NCI-H2029 treated with DMSO at 0.1 percent for 48 hours (cell line): ENCODE measurements at places on chromosomes 4 and X.

- DNase-seq = no peak
These were observed at the start of gene HTRA3 for GRCh38 chr4:8269535-8270417. TSS of gene HTRA3 (plus strand) at chr4:8269754. CDS start at chr4:8269969, 215 bp downstream.

DNA sequence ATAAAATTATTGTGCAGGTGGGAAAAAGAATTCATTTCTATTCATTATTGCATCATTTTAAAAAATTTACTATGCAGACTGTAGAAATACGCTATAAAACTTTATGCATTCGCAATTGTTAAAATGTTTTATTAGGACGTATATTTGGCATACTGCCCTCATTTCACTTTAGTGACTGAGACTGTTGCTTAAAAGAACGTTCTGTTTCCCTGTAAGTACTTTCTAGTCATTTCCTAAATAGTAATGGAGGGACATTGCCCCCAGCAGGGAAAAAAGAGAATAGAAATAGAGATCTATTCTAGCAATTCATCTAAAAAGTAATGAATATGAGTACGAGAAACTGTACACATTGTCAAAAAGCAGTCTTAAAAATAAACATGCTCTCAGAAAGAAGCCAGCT, 1295.8 kb upstream of the TENM3 start:
- no peak for DNase-seq

DNA sequence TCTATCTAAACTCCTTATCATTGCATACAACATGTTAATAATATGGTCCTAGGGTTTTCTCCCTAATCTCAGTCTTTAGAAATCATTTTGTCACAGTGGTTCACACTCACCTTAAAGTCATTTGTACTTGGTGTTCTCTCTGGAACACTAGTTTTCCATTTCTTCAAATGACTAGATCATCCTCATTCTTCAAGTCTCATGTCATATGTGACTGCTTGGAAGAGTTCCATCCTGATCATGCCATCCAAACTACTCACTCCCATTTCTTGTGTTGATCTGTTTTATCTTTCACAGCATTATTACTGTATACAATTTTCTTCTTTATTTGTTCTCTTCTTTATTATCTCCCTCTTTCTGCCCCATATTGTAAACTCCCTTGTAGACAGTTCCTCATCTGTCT, 66.5 kb downstream of the HTR2C start:
- no peak for DNase-seq

GRCh38 chrX:130726661-130727060, 176.3 kb downstream of the ENOX2 start:
- DNase-seq = no peak

- DNase-seq = no peak
These were observed 51.5 kb downstream of the IL1RAPL1 start for GRCh38 chrX:28638775-28639174.

GRCh38 chr4:143486314-143486713, 27.2 kb upstream of the SMARCA5 start:
- DNase-seq = no peak

- DNase-seq = no peak
These were observed 261.5 kb upstream of the IGFBP7 start for GRCh38 chr4:57371671-57372070.

- DNase-seq = no peak
These were observed 391.0 kb downstream of the SPRY1 start for GRCh38 chr4:123787512-123788080.

- DNase-seq = no peak
These were observed 10.3 kb downstream of the MRPL1 start for GRCh38 chr4:77872723-77873445.

GRCh38 chr4:76518241-76518640, 83.2 kb downstream of the SHROOM3 start:
- no peak for DNase-seq

- no peak for DNase-seq
These were observed 67.7 kb upstream of the HMX1 start for GRCh38 chr4:8939160-8939839.

DNA sequence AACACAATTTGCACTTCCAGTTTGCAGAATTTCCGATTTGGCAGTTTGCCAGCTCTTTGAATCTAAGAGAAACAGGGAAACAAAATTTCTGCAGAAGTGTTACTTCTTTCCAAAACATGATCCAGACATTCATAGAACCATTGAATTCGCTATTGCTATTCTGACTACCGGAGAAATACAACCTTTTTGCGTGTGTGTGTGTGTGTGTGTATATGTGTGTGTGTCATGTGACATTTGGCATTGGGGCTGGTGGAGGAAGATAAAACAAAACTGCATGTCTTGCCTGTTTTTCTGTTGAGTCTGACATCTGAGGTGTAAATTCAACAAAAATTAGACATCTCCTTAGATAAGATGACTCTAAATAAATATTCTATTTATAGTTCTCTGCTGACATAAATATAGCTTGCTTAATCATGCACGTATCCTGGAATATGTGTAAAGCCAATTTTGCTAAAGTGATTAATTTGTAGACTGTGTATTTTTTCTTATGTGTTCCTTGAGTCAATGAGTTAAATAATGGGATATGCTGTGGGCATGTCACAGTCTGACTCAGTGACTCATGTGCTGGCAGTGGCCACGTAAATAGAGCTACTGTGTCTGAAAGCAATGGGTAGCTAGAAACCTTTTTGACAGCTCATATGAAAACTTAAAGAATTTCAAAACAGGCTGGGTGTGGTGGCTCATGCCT, 98.9 kb downstream of the HPGD start:
- no peak for DNase-seq

DNA sequence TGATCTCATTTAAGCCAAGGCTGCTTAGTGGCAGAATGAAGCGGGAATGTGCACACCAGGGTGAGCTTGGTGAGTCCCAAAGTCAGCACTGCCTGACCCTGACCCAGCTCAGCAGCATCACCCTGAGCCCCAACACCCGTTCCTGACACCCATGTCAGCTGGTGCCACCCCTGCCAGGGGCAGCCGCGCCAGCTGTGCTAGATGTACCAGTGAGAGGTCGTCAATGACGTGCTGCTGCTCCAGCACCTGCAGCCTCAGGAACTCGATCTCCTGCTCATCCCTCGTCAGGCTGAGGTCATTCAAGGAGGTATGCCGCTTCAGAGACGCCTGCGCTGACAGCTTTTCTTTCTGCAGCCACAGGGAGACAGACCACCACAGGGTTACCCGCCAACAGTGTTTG, 61.7 kb upstream of the C4orf50 start:
- no peak for DNase-seq

GRCh38 chr4:81757691-81758090, 286.0 kb upstream of the RASGEF1B start:
- DNase-seq = peak; percentile 82

- DNase-seq = no peak
These were observed 106.7 kb upstream of the GUCY1A1 start for GRCh38 chr4:155559915-155560314.

DNA sequence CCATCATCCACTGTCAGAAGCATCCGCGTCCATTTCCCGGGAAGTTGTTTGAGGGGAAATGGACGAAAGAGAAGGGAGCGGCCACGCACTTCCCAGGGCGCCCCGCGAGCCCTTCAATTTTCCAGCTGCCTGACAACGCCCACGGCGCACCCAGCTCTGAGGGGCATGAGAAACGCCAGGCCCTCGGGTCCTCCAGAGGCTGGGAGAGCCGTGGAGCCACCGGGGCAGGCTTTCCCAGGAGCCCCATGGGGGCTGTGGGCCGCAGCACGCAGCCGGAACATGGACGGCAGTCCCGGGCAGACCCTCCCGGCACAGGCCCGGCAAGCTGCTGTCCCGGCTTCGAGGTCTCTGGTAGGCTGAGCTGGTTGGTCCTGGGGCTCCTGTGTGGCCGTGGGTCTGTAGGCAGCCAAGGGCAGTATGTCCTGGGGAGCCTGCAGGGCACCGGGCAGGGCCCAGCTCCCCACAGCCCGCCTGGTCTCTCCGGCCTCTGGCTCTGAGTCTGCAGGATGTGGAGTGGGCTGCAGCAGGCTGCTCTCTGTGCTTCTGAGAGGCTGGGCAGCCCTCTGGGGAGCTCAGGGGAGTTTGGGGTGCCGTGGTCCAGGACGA, 115.2 kb downstream of the FAM53A start:
- DNase-seq = no peak

DNA sequence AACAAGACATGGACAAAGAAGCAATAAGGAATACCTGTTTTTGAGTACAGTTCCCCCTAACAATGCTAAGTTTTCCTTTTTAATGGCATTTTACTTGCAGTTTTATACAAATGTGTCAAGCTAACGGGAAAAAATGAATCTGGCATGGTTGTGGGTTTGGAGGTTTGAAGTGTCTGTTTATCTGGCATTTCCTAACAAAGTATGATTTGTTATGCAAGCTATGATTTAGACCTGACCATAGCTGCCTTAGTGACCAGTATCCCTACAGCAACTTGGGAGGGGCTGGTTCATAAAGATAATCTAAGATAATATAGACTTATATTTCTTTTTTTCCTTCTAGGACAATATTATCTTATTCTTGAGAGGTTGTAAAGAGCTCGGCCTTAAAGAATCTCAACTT, 60.6 kb downstream of the LIMCH1 start:
- no peak for DNase-seq

GRCh38 chr4:186132577-186133242, 28.2 kb downstream of the FAM149A start:
- no peak for DNase-seq

- no peak for DNase-seq
These were observed 75.6 kb downstream of the REPS2 start for GRCh38 chrX:17021851-17022604.

DNA sequence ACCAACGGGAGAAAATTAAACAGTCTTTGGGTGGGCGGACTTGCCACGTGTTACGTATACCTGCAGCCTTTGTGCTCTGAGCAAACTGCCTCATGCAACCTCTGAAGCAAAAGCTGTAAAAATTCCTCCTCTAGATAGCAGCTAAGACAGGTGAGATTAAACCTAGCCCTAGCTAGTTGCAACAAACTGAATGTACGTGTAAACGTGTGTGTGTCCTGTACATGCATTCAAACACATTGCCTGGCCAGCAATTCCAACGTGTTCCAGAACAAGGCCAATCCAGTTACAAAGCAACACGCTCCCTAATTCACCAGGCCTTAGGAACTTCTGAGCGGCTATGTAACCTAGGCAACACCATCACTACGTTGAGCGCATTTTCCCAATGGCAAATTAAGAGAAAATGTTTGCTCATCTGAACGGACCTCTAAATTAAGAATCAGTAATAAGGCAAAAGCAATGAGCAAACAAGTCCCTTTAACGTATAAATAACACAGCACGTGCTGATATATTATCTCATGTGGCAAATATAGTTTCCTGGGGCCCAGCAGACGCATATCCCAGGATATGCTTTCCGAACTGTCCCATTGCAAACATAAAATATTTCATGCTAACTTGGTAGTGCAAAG, 792 bp downstream of the PPID start:
- no peak for DNase-seq

DNA sequence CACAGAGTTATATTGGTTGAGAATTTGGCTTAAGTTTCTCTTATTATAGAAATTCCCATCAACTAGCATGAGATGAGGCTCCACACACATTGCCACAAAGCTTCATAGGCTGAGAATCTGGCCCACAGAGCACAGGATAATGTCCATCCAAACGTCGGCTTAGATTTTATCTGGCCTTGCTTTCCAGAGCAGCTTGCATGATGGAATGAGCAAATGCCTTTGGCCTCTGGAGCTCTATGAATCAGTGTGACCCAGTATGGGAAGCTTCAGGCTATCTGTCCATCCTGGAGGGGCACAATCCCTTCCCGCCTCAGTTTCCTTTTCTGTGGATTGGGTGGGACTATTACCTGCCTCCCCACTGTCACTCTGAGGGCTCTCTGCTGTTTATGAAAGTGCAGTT, 131.5 kb upstream of the NDP start:
- DNase-seq = no peak

DNA sequence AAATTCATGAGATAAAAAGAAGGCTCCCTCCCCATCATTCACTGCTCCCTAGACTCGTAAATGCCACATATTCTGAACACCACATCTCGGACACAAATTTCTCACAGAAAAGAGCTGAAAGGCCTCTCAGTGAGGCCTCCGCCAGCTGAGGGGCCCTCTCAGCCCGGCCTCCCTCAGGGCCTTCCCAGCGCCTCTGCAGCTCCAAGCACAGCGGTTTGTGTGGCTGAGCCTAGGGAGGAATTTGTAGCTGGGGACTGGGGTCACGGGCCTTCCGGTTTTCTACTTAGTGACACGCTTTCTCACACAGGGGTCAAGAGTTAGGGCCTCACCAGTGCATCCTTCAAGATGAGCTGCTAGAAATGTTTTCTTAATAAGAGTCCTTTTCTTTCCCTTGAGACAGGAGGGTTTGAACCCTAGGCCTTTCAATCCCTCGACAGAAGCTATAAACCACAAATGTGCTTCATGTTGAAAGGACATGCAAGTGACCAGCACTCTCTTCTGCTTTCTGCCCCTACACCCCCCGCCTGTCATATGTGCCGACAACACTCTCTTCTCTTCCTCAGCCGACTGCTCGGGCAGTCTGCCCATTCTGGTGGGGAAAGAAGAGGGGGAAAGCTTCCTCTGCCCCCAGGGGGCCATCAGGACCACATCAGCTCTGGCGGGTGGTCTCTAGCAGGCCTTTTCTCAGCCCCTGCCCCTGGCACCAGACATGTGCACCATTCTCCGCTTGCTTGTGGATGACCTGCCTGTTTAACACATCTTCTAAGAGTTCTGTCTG, 104.9 kb downstream of the CHIC2 start:
- no peak for DNase-seq

GRCh38 chrX:18855919-18856644, 127.8 kb downstream of the PHKA2 start:
- DNase-seq = no peak

- no peak for DNase-seq
These were observed 37.1 kb downstream of the SRPX start for GRCh38 chrX:38183596-38183995.

DNA sequence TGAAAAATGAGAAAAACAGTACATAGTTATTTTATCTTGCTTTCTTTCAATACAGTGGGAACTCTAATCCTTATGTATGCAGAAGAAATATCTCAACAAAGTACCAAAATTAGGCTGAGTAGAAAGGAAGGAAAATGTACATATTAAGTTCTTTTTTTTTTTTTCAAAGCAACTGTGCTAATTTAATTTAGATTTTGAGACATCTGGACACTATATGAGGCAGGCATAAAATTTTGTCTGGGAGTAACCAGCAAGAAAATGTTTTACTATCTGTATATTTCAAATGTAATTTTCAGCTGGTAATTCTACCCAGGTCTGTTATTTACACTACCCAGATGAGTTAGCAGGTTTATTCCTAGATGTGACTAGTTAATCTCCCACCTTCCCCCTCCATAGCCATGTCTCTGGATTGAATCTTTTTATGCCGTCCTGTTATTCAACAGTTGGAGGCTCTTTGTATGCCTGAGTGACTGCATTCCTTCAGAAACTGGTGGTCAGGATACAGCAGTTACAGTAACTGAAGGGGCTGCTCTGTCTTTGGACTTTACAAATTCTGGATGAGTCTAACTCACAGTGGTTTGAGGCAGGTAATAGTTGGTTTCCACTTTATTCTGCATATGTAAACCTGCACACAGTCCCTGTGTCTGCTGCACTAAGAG, 633.6 kb downstream of the PCDH18 start:
- DNase-seq = no peak

DNA sequence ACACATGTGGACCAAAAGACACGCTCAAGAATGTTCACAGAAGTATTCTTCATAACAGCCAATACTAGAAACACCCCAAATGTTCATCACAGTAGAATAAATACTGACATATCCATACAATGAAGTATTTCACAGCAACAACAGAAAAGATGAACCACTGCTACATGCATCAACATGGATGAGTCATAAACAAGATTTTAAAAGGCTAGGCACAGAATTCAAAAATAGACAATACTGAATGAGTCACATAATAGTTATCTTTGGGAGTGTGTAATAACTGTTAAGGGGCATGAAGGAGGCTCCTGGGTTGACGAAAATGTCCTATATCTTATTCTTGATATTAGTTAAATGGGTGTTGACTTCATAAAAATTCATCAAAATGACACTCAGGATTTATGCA, 43.5 kb downstream of the CLOCK start:
- DNase-seq = no peak
